Caco-2 (cell line): ENCODE measurements at places on chromosomes 6 and 20. TPM values are rescaled to one million over a fixed set of nuclear protein-coding genes. Genes with fewer than 3 reads are reported as not detected.

The TSHZ2 gene
- 0.07 TPM in 2 replicates for total RNA-seq

The FRS3 gene
- total RNA-seq = 4.1 and 4.3 TPM in 2 replicates

- no peak for DNase-seq
Observed at GRCh38 chr6:137210903-137211302, 8.3 kb downstream of the IFNGR1 start.

The NEURL2 gene
- total RNA-seq = 12.6 TPM in 2 replicates

The PRR18 gene
- total RNA-seq = 0.77 and 0.95 TPM in 2 replicates

The APCDD1L gene
- not detected in 2 replicates for total RNA-seq

The CLVS2 gene
- not detected in 2 replicates for total RNA-seq

GRCh38 chr6:148242180-148242579, 100.5 kb upstream of the SASH1 start:
- DNase-seq = no peak

The SAMD3 gene
- 1.5 and 1.7 TPM in 2 replicates for total RNA-seq

The TFB1M gene
- 35.7 and 38.4 TPM in 2 replicates for total RNA-seq

The ADGRF1 gene
- 0.16 and 0.52 TPM in 2 replicates for total RNA-seq

DNA sequence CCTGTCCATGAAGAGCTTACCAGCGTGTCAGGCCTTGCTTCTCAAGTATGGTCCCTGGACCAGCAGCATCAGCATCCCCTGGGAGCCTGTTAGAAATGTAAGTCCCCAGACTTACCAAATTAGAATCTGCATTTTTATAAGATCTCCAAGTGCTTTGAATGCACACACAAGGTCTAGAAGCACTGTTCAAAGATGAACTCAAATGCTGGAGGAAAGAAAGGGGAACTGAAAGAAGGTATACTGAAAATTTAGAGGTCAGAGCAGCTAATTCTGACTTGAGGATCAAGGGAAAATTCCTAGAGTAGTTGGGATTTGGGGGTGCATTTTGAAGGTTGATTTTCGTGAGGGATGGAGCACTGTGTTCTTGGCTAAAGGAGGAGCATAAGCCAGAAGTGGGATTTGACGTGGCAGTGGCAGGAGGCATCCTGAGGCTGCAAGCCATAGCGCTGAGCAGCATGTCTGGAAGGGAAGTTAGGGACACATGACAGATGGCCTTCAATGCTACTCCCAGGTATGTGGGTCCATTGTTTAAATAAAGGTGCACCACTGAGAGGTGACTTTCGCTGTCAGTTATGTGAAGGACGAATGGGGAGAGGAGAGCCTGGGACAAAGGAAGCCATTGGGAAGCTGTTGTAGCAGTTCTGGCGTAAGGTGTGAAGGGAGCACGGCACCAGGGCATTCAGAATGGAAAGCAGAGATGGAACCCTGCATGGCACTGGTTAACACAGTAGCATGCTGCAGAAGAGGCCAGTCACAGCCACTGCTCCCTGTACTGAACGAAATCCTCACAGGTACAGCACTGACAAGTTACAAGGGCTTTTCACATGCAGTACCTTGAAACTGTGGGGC, 36.2 kb downstream of the ARMC2 start:
- DNase-seq = no peak

GRCh38 chr20:23290761-23291574, 59.6 kb upstream of the NXT1 start:
- no peak for DNase-seq

The SH3BGRL2 gene
- total RNA-seq = 102 and 106 TPM in 2 replicates

The DDX43 gene
- total RNA-seq = not detected in 2 replicates

- DNase-seq = no peak
Observed at GRCh38 chr6:105886814-105887544, 199.2 kb upstream of the PRDM1 start.

DNA sequence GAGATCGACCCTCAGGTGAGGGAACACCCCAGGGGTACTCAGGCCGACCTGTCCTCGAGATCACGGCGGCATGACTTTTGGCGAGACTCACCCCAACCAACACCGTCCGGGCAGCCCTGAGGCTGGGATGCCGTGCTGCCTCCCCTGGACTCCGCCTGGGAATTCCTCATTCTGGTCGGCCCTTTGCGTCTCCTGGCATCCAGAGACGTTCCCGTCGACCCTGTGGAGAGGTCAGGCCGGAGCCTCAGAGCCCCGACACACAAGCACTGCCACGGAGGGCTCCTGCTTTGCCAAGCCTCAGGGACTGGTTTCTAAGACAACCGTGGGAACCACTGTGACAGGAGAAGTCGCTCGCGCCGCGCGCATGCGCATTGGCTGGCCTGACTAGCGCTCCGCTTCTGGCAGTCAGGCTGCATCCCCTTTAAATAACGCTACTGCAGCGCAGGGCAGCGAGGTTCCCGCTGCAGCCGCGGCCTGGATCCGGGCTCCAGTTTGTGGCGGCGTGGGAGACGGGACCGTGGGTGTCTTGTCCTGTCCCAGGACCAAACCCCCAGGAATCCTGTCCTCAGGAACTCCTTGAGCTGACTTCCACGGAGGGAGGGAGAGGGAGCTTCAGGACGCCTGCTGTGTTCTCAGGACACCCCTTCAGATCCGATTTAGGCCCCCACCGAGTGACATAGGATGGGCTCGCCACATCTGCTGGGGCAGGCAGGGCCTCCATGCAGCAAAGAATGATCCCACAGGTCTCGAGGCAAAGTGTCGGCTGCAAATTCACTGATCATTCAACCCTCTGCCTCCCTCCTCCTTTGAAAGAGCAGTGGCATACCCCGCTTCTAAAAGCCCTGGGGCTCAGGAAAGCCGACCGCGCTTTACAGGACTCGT, 163.2 kb upstream of the ZNF337 start:
- peak; percentile 69 for DNase-seq

DNA sequence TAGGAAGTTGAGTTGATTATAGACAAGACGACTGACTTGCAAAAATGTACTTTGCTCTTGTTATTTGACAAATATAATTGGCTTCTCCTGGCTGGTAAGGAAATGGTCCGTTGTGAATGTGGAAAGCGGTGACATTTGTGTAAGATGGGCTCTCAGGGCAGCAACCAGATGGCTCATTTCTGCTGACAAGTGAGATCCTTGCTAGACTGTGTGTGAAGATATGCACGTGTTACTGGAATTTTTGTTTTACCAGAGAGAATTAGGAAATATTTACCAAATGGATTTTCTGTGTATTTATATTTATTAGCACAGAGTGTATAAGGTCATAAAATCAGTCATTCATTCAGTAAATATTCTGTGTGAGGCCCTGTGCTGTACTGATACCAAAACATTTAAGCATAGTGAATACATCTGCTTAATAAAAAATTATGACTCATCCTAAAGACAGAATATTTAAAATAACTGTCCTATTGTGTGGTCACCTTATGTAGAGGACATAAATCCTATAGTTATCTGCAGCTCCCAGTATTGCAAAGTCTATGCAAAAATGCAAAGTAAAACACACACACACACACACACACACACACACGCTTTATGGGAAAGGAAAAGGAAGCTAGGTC, 109.9 kb upstream of the ASF1A start:
- no peak for DNase-seq

DNA sequence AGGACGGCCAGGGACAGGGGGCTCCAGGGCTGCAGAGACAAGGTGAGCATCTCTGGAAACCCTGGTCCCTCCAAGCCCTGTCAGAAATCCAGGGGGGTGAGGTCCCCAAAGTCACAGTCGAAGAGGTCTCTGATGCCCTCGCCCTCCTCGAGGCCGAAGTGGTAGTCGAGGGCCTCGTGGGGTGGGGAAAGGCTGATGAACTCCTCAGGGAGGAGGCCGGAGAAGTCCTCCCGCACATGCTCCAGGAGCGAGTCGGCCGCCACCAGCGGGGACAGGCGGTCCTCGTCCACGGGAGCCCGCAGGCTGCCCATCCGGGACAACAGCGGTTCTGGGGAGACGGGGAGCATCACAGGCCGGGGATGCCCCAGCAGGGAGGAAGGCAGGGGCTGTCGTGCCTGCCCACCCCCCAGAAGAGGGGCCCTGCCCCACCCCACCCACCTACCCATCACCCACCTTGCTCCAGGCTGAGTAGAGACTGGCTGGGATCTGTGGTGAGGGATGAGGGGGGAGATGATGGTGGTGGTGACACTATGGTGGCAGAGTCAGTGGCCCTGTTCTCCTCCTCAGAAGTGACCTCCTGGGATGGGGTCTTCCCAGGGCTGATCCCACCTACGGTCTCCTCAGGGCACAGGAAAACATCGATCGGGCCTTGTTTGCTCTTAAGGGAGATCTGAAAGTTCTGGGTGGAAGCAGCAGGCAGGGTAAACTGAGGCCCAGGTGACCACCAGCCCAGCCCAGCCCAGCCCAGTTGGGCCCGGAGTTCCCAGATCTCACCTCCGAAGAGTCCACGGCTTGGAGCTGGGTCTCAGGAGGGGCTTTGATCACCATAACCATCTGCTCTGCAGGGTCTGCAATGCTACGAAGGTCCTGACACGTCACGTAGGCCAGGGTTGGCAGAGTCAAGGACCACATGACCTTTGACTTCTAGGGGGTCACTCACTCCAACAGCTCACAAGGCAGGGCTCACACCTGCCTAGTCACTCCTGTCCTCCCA, 2.7 kb upstream of the NECAB3 start:
- no peak for DNase-seq

DNA sequence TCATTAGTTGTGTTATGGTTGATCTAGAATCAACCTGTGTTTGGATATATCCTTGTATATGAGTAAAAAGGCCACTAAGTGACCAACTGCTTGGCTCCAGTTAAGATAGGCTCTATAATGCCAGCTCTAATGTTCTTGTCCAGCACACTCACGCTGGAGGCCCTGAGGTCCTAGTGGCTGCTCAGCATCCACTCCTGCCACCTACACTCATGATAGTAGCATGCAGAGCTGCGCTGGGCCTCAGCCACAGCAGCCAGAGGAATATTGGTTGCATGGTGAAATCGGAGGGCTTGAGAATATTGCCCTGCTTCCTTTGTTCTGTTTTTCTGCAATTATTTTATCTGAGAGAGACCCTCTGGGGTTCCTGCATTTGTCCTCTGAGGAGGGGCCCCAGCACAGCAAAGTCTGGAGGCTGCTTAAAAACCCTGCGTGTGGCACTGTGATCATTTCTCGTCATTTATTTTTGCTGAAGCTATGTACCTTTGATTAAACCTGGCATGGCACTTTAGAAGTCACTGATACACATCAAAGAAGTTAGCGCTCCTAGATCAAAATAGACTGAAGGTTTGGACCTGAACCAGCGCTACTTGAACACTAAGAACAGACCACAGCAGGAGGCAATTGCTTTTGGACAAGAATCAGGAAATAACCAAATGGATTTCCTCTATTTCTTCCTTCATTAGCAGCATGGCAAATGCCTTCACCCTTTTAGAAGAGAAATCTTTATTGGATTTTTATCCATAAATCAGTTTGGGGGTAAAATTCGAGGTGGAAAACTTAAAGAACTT, 398.4 kb upstream of the ID4 start:
- no peak for DNase-seq

The VGLL2 gene
- not detected in 2 replicates for total RNA-seq

- no peak for DNase-seq
Observed at GRCh38 chr6:44658571-44658970, 271.1 kb downstream of the CDC5L start.

DNA sequence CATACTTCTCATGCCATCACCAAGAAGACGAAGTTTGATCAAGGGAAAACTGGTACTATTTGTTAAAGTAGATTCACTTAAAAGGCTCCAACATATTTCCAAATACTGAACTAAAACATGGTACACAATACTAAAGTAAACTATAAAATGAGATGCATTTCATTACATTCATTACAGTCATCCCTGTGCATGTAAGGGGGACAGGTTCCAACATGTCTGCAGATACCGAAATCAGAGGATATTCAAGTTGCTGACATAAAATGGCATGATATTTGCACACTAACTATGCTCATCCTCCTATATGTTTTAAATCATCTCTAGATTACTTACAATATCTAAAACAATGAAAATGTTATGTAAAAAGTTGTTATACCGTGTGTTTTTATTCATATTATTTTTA, 893.9 kb upstream of the MANEA start:
- DNase-seq = no peak

DNA sequence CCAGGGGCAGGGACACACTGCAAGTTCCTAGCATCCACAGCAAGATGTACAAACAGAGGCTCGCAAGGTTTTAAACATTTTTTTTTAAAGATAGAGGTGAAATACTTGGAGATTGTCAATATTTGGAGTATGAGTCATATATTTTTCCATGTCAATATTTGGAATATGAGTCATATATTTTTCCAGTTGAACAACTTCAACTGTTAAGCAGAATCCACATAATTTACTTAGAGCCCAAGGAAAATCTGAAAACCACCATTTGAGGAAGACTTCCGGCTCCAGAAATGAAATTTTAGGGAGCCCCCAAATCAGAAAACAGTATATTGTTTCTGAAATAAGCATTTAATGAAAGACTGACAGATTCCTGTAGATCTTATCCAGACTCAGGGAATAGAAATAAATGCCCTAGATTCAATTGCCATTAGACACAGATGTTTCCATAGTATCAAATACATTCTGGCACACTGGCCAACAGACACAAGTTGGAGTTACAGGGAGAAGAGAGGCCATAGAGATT, 51.6 kb upstream of the FAM184A start:
- DNase-seq = no peak

- no peak for DNase-seq
Observed at GRCh38 chr6:6772751-6773150, 184.2 kb downstream of the LY86 start.

DNA sequence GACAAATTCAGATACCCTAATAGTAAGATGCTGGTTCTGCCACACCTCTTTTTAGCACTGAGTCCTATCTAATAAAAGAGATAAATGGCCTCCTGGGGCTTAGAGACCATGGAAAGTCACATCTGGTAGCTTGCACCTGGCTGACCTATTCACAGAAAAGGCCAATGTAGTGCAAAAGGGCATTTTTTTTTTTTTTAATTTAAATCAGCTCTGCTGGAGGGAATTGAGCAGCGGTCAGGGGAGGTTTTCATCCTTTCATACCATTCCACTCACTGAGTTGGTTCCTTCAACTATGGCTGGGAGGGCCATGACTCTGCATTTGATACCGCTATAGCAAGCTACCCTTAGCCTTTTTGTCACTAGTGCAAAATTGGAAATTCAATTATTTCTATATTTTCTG, 20.1 kb upstream of the HS3ST5 start:
- DNase-seq = no peak

DNA sequence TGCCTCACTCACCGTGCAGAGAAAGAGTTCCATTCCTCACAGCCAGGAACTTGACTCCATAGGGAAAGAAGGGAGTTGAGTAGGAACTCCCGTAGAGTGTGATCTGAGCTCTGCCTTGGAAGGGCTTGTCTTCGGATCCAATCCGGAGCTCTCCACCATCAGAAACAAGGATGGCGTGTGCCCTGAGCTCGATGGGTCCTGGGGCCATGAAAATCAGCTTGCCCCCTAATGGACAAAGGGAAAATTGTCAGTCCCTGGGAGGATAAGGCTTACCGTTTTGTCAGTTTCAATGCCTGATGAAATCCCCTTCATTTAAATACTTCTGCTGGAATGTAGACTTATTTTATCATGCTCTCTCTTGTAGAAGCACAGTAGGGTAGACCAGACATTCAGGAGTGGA, 153.3 kb downstream of the PKHD1 start:
- DNase-seq = no peak

DNA sequence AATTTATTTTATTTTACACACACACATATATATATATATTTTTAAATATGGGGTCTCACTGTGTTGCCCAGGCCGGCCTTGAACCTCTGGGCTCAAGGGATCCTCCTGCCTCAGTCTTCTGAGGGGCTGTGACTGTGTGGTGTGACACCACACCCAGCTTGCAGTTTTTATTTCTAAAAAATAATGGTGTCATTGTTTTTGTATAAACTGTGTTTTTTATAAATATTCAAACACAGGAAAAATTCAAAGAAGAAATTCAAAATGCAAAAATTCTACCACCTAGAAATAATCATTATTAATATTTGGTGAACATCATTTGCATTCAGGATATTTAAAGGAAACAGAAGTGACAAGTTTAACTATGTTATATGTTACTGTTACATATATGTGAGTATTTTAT, 3.1 kb downstream of the CCDC28A start:
- no peak for DNase-seq

GRCh38 chr6:705047-705446, 12.1 kb upstream of the EXOC2 start:
- no peak for DNase-seq
